Panc1 (cell line): ENCODE measurements at places on chromosomes 3 and 15. TPM values are rescaled to one million over a fixed set of nuclear protein-coding genes. Genes with fewer than 3 reads are reported as not detected.

THRB gene
- total RNA-seq: 3.9 TPM

DNA sequence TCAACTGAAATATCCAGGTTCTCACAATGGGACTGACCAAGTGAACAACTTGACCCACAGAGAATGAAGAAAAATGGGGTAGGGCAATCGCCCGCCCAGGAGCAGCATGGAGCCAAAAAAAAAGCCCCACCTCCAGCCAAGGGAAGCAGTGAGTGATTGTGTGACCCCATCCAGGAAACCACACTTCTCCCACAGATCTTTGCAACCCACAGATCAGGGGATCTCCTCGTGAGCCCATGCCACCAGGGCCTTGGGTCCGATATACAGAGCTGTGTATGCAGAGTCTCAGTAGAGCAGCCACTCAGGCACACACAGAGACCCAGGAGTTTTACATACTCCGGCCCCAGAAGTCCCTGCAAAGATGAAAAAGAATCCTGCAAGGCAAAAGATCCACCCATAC is 35.7 kb downstream of the PYGO1 start:
- no peaks in the 10 kb centered on the region for H3K4me1 ChIP-seq
- H3K27ac ChIP-seq: no peak overlapping the region
- no peak for DNase-seq
- no peaks in the 10 kb centered on the region for H3K36me3 ChIP-seq
- no peaks in the 10 kb centered on the region for H3K27me3 ChIP-seq

GRCh38 chr3:67094774-67095173 is 96.7 kb downstream of the KBTBD8 start:
- H3K27ac ChIP-seq: no peak overlapping the region
- no peaks in the 10 kb centered on the region for H3K4me1 ChIP-seq
- H3K4me3 ChIP-seq: no peak overlapping the region
- H3K27me3 ChIP-seq: no peaks in the 10 kb centered on the region

DNA sequence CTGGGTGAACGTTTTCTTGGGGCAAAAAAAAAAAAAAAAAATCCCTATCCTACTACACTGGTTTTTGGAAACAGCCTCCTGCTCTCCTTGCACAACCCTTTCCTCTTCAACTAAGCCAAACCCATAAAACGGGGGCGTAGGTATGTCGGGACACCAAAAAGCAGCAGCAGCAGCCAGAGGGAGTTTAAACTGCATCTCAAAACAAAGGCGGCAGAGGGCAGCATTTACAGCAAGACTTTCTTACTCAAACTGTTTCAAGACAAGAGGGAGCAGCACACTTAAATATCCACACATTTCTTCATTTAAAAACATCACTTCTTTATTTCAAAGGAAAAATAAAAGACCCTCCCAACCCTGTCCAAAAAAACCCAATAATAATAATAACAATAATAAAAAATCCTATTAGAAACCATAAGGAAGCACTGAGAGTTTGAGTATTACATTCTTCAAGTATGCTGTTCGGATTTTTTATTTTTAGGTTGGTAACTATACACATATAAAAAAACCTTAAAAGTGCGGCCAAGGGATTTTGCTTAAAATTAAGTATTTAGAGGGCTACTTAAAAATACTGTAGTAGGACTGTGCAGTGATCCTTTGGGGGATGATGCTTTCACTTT is 43.9 kb upstream of the PLXND1 start:
- no peak overlapping the region for H3K27ac ChIP-seq
- peak; percentile 52 for DNase-seq
- H3K4me1 ChIP-seq: peaks cover 20% of the 10 kb centered on the region
- no peak overlapping the region for H3K4me3 ChIP-seq

SPINK8 gene
- total RNA-seq: not detected

GRCh38 chr15:29111705-29112281 is 157.8 kb downstream of the NSMCE3 start:
- H3K27me3 ChIP-seq: no peaks in the 10 kb centered on the region
- no peaks in the 10 kb centered on the region; the same call in 1 of the 2 replicates for H3K4me1 ChIP-seq
- no peak for DNase-seq
- H3K36me3 ChIP-seq: no peaks in the 10 kb centered on the region
- H3K27ac ChIP-seq: no peak overlapping the region
- H3K4me3 ChIP-seq: no peak overlapping the region

- H3K4me1 ChIP-seq: peaks cover 15% of the 10 kb centered on the region; the same call in 1 of the 2 replicates
- no peak for DNase-seq
- no peaks in the 10 kb centered on the region for H3K27me3 ChIP-seq
- peaks cover 2% of the 10 kb centered on the region for H3K36me3 ChIP-seq
- H3K4me3 ChIP-seq: no peak overlapping the region
Observed at GRCh38 chr15:44542596-44542995, 5.6 kb downstream of the EIF3J start.

GRCh38 chr3:51391566-51392354 is 675 bp downstream of the RBM15B start:
- H3K4me1 ChIP-seq: peaks cover 27% of the 10 kb centered on the region
- peak overlapping the region; percentile 72 for H3K27ac ChIP-seq
- DNase-seq: no peak
- H3K4me3 ChIP-seq: peak overlapping the region; percentile 57

ACKR4 gene
- not detected for total RNA-seq

GRCh38 chr3:107699682-107700081 is 176.9 kb downstream of the BBX start:
- H3K27me3 ChIP-seq: no peaks in the 10 kb centered on the region
- no peaks in the 10 kb centered on the region for H3K36me3 ChIP-seq
- H3K4me3 ChIP-seq: no peak overlapping the region
- no peaks in the 10 kb centered on the region for H3K4me1 ChIP-seq

DNA sequence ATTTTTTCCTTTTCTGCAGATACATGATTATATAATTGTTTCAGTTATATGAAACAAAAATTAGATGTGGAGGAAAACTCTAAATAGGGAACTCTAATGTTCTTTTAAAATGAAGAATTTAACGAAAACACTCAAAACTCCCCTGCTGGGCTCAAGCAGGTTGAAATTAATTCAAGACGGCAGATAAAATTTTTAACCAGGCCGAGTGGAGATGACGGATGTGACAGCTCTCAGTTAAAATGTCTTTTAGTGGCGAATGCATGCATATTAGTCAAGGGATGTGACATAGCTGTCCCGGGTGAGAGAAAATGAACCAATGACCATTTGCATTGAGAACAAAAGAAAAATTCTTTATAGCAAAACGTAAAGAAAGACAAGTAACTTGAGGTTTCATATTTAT is 110.1 kb downstream of the ROBO2 start:
- H3K27me3 ChIP-seq: no peaks in the 10 kb centered on the region
- no peak overlapping the region for H3K27ac ChIP-seq
- no peak overlapping the region for H3K4me3 ChIP-seq
- DNase-seq: no peak

DNA sequence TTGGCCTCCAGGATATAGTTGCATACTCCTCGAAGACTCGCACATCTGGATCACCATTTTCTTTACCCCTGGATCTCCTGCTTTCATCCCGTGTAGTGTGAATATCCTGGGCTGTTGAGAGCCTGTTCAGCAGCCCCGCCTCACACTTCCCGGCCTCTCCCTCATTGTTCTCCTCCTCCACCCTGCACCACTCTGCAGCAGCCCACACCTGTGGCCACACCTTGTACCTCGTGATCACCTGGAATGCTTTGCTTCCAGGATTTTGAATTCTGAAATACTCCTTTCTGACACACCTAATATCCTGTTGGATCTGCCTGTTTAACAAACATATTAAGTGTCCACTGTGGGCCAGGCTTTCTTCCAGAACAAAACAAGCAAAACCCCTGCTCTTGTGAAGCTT is 14.4 kb downstream of the ABHD17C start:
- H3K36me3 ChIP-seq: no peaks in the 10 kb centered on the region
- no peak for DNase-seq
- no peaks in the 10 kb centered on the region for H3K4me1 ChIP-seq
- H3K4me3 ChIP-seq: no peak overlapping the region
- H3K27ac ChIP-seq: no peak overlapping the region

- no peak for DNase-seq
- H3K36me3 ChIP-seq: no peaks in the 10 kb centered on the region
- H3K27me3 ChIP-seq: no peaks in the 10 kb centered on the region
- H3K27ac ChIP-seq: no peak overlapping the region
- no peaks in the 10 kb centered on the region for H3K4me1 ChIP-seq
Observed at GRCh38 chr3:81295906-81296577, 465.4 kb downstream of the GBE1 start.

CCR8 gene
- not detected for total RNA-seq

BUB1B gene
- total RNA-seq: 67.8 TPM

GRCh38 chr3:4672725-4673275 is 179.7 kb downstream of the ITPR1 start:
- H3K27ac ChIP-seq: no peak overlapping the region
- no peaks in the 10 kb centered on the region for H3K27me3 ChIP-seq
- DNase-seq: no peak
- H3K4me1 ChIP-seq: no peaks in the 10 kb centered on the region
- H3K36me3 ChIP-seq: no peaks in the 10 kb centered on the region

DNA sequence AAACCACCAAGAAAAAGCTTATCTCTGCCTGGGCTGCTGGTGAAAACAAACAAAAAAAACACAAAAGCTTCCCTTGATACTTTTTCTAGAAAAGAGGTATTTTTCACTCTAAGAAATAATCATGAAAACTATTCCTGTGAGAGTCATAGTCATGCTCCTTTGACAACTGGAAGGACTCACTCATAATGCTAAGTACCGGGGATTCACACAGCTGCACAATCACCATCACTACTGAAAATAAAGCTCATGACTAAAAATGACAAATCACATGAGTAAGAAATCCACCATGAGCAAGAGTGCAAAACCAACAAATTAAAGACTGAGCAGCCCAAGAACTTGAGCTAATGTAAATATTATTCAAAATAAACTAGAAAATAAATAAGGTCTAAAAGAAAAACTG is 10.6 kb upstream of the POU1F1 start:
- H3K4me1 ChIP-seq: no peaks in the 10 kb centered on the region
- no peaks in the 10 kb centered on the region for H3K27me3 ChIP-seq
- DNase-seq: peak; percentile 58
- no peak overlapping the region for H3K4me3 ChIP-seq

DNA sequence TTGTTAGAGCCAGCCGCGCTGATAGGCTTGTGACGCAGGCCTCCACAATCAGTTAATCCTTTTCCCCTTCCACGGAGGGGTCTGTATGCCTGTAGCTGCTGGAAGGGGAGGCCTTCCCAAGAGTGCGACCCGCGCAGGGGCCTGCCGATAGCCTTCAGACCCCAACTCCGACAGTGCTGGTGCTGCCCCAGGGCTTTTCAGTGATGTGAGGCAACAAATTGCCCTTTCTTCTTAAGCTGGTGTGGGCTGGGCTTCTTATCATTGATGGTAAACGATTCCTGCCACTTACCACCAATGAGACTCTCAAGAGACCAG is 143.4 kb downstream of the CHSY1 start:
- no peak for DNase-seq
- no peak overlapping the region for H3K27ac ChIP-seq
- no peaks in the 10 kb centered on the region for H3K36me3 ChIP-seq

- no peak overlapping the region for H3K4me3 ChIP-seq
- no peaks in the 10 kb centered on the region for H3K27me3 ChIP-seq
- H3K4me1 ChIP-seq: no peaks in the 10 kb centered on the region
- H3K27ac ChIP-seq: no peak overlapping the region
Observed at GRCh38 chr3:113454630-113455029, 13.3 kb upstream of the CFAP44 start.

CHST2 gene
- 0.26 TPM for total RNA-seq

- H3K27ac ChIP-seq: no peak overlapping the region
- no peak for DNase-seq
- no peak overlapping the region for H3K4me3 ChIP-seq
- no peaks in the 10 kb centered on the region; the same call in 1 of the 2 replicates for H3K4me1 ChIP-seq
Observed at GRCh38 chr15:101372149-101372577, 77.1 kb upstream of the SNRPA1 start.

GOLGA8J gene
- 0.44 TPM for total RNA-seq

GRCh38 chr3:50587373-50587772 is 18.1 kb downstream of the HEMK1 start:
- no peaks in the 10 kb centered on the region for H3K4me1 ChIP-seq
- H3K36me3 ChIP-seq: no peaks in the 10 kb centered on the region
- no peaks in the 10 kb centered on the region for H3K27me3 ChIP-seq

DNA sequence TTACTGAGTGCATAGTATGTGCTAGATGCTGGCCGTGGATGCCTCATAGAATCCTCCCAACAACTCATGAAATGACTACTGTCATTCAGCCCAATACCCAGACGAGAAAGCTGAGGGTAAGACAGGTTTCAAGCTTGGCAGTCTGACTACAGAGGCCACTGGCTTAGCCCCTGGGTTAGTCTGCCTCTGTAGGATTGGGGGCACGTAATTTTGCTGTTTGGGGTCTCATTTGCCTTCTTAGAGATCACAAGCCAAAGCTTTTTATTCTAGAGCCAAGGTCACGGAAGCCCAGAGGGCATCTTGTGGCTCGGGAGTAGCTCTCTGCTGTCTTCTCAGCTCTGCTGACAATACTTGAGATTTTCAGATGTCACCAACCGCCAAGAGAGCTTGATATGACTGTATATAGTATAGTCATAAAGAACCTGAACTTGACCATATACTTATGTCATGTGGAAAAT is 1.0 kb upstream of the CCR5 start:
- H3K27me3 ChIP-seq: no peaks in the 10 kb centered on the region; the same call in 1 of the 2 replicates
- H3K27ac ChIP-seq: no peak overlapping the region
- H3K36me3 ChIP-seq: no peaks in the 10 kb centered on the region
- no peaks in the 10 kb centered on the region for H3K4me1 ChIP-seq
- no peak overlapping the region for H3K4me3 ChIP-seq
- DNase-seq: no peak

- H3K27ac ChIP-seq: no peak overlapping the region
- H3K4me1 ChIP-seq: no peaks in the 10 kb centered on the region
- H3K27me3 ChIP-seq: no peaks in the 10 kb centered on the region
Observed at GRCh38 chr3:141804447-141804777, 41.2 kb downstream of the GRK7 start.

- H3K36me3 ChIP-seq: no peaks in the 10 kb centered on the region
- no peak for DNase-seq
- H3K4me1 ChIP-seq: no peaks in the 10 kb centered on the region
- no peaks in the 10 kb centered on the region for H3K27me3 ChIP-seq
Observed at GRCh38 chr15:51046799-51047449, 47.8 kb downstream of the TNFAIP8L3 start.

DNA sequence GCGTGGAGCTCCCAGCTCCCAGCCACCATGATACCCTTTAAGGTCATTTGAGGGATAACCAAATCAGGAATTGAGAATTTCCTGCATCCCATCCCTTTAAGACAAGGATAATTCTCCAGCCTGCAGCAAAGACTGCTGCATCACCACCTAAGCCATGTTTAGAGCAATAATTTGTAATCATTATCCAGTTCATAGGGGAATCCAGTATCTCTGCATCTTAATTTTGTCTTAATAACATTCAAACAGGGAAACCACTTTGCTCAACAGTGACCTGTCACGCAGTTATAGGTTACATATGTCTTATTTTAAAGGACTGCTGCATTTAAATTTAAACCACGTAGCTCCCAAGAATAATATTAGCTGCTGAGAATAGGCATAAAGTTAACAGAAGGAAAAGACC is 188.4 kb downstream of the SSR3 start:
- H3K4me3 ChIP-seq: no peak overlapping the region
- no peak overlapping the region for H3K27ac ChIP-seq
- no peaks in the 10 kb centered on the region for H3K4me1 ChIP-seq
- no peak for DNase-seq

TM4SF1 gene
- 1,063 TPM for total RNA-seq

- no peaks in the 10 kb centered on the region for H3K4me1 ChIP-seq
- H3K36me3 ChIP-seq: no peaks in the 10 kb centered on the region
- no peak overlapping the region for H3K27ac ChIP-seq
- no peak overlapping the region for H3K4me3 ChIP-seq
Observed at GRCh38 chr15:50116477-50116876, 2.6 kb downstream of the ATP8B4 start.

ABHD17C gene
- total RNA-seq: 16.3 TPM

- no peak overlapping the region for H3K27ac ChIP-seq
- H3K4me3 ChIP-seq: no peak overlapping the region
- no peaks in the 10 kb centered on the region for H3K27me3 ChIP-seq
- H3K4me1 ChIP-seq: no peaks in the 10 kb centered on the region
- no peak for DNase-seq
Observed at GRCh38 chr15:101391981-101392640, 97.1 kb upstream of the SNRPA1 start.
